ENCODE measurements at places on chromosomes 6 and 20.

GRCh38 chr6:110622912-110623578 is 146.6 kb upstream of the SLC22A16 start:
- no peak for DNase-seq

- no peak for DNase-seq
These were observed 1321.1 kb upstream of the GJE1 start for GRCh38 chr6:140811642-140812041.

DNA sequence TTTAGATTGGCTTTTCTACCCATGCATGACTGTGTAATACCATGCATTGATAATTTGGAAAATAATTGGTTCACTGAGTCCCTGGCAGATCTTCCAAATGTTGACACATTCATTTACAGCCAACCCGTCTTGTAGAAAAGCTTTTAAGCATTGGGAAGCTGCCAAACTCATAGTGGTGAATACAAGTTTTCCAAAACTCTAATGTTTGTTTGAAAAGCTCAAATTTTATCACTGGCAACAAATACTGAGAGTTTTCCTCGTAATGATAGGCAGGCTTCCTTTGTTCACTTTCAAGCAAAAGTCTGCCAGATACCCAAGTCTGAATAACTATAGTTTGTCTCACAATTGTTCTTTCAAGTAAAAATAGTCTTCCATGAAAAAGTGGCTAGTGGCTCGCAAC is 143.0 kb downstream of the FIG4 start:
- DNase-seq: no peak

DNA sequence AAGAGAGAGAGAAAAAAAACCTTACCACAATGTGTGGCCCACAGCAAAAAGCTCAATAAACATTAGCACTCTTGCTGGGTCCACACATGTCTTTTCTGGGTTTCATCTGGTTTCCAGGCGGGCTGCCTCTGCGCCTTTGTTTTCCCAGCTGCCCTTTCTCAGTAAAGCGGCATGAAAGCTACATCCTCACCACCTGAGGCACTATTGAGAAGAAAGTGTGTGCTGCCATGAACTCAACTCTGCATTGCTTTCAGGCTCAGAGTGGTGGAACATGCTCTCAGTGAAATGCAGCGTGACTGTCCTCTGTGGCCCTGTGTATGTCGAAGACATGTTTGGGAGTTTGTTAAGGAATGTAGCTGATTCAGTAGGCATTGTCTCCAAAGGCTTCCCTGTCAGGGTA is 102.3 kb downstream of the LYRM2 start:
- DNase-seq: no peak

GRCh38 chr6:154996841-154997311 is 1.8 kb downstream of the TIAM2 start:
- no peak for DNase-seq

GRCh38 chr6:139080255-139080920 is 51.8 kb downstream of the ABRACL start:
- no peak for DNase-seq

DNA sequence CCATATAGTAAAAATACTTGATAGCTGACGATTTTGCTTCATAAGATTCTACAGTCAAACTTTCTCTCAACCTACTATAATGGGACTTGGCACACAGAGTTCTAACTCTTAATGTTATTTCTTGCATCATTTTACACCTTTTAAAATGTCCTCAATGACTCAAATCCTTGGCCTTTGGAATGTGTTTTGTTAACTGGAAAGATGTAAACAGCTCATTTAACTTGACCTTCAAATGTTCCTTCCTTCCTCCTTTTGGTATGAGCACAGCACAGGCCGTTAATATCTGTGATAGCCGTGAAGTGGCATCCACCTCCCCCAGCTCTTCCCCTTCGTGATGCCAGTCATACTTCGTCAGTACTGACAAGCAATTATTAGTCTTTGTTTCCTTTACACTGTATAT is 972.0 kb upstream of the CITED2 start:
- no peak for DNase-seq

DNA sequence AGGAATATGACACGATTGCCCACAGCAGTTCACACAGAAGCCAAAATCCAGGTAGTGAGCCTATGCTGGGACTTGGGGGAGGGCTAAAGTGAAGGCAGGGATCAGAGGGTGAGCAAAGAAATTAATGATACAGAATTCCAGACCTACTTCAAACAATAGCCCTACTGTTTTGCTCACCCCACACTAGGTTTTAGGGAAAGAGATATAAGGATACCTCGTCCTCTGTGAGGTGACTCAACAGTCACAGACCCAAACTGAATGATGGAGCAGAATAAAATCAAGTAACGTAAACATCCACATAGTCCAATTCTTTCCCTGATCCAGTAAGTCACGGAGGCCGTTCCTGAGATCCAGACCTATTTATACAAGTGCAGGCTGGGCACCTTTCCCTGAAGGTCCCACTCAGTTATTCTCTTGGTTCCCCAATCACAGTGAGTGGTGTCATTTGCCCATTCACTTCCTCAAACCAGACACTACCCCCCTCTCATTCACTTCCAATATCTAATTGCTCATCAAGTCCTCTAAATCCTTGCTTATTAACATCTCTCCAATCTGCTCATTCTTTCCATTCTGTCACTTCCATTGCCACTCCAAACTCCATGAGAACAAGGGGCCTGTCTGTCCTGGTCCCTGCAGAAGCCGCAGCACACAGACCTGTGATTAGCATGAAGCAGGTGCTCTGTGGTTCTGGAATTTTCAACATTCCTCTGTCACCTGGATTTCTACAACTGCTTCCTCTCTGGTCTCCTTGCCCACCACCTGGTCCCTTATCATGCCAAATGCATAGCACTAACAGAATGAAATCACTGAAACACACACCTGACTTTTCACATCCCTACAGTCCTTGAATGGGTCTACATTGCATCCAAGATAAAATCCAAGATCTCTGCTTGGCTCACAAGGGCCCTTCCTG is 55.9 kb downstream of the ATXN1 start:
- no peak for DNase-seq

- DNase-seq: no peak
These were observed 226.0 kb downstream of the TPBG start for GRCh38 chr6:82589509-82590206.

- DNase-seq: no peak
These were observed 129.2 kb downstream of the MYB start for GRCh38 chr6:135310291-135310690.

DNA sequence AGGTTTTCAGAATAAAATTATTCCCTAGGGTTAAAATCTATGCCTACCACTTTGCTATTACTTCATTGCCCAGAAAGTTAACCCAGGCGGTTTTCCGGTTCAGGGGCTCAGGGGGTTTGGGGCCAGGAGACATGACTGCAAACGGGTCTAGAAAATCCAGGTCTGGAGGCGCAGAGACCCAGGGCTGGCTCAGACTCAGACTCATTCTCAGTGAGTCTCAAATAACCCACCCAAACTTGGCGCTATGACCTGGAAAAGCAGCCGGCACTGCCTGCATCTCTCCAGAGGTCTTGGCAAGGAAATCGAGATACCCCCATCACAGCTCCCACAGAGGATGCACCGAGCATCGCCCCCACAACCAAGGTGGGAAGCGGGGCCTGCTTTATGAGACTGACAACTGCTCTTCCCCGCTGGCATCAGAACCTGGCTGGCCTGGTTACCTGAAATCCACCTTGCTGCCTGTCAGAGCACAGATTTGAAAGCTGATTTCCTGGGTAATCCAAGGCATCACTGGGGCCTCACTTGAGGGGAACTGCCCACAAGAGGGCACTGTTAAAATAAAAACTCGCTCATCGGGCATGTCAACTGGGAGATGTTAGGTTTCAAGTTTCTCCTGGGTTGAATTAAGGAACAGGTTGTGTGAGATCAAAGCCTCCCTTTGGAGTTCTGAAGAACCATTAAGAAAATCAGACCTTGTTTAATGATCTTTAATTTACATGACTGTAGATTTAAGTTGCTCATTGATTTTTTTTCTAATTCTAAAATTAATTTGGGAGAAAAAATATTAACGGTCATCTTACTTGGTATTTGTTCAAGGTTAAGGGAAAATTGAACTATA is 55.1 kb downstream of the KIF16B start:
- DNase-seq: no peak

DNA sequence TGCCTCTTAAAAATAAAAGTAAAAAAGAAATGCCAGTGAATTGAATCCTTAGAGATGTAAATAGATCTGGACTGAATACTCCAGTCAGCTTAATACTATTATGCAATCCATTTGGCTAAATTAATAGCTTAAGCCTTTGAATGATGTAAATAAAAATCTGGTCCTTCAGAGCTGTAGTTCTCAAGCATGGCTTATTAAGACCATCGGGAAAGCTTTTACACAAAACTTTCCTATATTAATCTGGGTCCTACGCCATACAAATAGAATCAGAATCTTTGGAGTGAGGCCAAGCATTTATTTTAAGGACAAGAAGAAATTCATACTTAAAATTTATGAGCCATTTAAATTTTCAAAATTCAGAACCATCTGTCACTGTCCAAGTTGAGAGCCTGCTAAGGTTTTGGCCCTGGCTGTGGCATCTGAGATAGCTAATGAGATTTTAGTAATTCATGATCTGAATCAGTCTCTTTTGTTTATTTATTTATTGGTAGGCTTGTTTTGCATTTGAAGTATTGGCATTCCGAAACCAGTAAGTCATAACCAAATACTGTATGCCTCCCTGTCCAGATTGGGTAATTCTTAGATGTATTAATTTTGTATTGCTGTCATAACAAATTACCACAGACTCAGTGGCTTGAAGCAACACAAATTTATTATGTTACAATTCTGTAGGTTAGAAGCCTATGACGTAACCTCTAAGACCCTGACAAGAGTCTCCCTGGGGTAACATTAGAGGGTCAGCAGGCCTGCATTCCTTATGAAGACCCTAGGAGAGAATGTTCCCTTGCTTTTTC is 228.1 kb upstream of the RAB32 start:
- DNase-seq: no peak

DNA sequence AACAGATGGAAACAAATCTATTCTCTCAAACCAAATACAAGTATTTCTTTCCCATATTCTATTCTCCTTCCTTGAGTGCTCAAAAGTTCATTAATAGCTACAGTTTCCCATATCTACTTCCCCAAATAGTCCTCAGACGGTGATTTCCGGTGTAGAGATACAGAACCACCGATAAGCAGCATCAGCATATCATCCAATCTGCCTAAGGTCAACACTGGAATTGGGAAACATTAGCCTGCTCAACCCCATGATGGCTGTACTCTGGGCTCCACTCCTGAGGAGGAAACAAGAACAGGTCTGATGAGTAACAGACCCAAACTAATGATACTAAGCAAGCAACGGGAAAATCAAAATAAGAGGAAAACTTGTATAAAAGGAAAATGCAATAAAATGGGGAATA is 115.6 kb downstream of the EPB41L2 start:
- no peak for DNase-seq

DNA sequence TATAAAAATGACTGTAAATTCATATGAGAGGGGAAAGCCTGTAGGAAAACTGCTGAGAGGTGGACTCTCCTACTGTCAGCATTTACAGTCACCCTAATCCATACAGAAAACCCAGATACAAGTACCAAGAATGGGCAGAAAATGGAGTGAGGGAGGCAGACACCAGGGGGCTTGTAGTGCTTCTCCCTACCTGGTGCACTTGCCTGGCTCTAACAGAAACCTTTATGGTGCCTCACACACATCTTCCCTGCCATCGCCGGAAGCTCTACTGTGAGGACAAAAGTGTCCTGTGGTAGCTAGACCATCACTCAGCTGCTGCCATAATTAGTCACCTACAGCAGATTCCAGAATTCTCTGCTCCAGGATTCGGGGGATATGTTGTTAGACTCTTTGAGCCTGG is 441.3 kb downstream of the TFAP2B start:
- DNase-seq: no peak

GRCh38 chr6:132142768-132143167 is 191.6 kb upstream of the CCN2 start:
- DNase-seq: no peak

GRCh38 chr20:8934362-8934761 is 134.5 kb upstream of the PLCB4 start:
- DNase-seq: no peak

GRCh38 chr6:169976301-169977081 is 225.1 kb downstream of the ERMARD start:
- DNase-seq: no peak

DNA sequence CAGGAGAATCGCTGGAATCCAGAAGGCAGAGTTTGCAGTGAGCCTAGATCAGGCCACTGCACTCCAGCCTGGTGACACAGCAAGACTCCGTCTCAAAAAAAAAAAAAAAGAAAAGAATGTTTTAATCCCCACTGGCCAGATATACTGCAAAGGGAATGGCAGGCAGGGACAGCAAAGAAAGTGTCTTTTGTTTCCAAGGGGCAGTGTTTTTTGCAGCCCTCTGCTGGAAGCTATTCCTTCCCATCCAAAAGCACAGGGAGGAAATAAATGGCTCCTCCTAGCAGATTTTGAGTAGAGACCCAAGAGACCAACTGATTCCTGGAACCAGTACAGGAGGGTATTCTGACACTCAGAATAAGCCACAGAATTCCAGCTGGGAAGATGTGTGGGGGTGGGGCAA is 112.5 kb upstream of the STMND1 start:
- DNase-seq: no peak

DNA sequence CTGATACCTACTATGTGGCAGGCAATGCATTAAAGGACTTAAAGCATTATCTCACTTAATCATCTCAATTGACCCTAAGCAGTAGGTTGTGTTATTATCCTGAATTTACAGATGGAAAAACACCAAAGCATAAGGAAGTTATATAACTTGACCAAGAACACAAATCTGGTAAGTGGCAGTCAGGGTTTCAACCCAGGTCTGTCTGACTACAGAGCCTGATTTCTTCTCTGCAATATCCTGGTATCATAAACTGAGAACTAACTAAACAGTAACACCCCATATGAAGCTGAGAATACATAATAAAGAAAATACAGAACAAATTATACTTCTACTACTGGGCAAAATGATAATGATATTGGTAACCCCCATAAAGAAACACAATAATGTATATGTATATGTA is 13.8 kb upstream of the DST start:
- no peak for DNase-seq

DNA sequence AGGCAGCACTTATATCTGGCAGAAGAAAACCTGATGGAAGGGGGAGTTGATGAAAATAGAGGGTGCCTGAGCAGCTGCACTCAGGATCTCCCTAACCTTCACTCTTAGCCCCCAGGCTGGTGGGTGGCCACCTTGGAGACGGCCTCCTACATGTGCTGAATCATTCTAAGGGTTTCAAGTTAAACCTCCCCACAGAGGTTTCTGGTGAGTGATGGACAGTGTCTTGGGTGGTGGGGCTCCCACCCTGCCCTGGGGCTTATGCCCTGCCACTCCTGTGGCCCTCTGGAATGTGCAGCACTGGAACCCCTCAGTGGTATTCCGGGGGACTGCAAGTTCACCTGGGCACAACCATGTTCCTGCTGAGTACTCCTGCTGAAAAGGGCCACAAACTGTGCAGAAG is 357.2 kb downstream of the CD83 start:
- DNase-seq: no peak
